ENCODE measurements at places on chromosomes 12 and 14.

GRCh38 chr12:70043490-70044138 is 199.6 kb upstream of the CNOT2 start:
- no peak for DNase-seq

GRCh38 chr14:105042813-105043212 is 21.9 kb upstream of the CDCA4 start:
- no peak for DNase-seq

- DNase-seq: peak; percentile 82
Observed at GRCh38 chr14:53278602-53279506, 125.7 kb upstream of the DDHD1 start.

GRCh38 chr14:84042992-84043391 is 1487.0 kb upstream of the FLRT2 start:
- DNase-seq: no peak

GRCh38 chr12:9810671-9811070 is 16.6 kb upstream of the KLRF1 start:
- no peak for DNase-seq

GRCh38 chr12:124620606-124621295 is 53.3 kb upstream of the NCOR2 start:
- no peak for DNase-seq
